ENCODE measurements at places on chromosomes 1 and 21. TPM values are rescaled to one million over a fixed set of nuclear protein-coding genes. Genes with fewer than 3 reads are reported as not detected.

GRCh38 chr1:44839576-44839975 lies 3.5 kb downstream of the PTCH2 start:
- DNase-seq = no peak

- no peak for DNase-seq
Observed at GRCh38 chr1:184472136-184472535, 85.3 kb downstream of the C1orf21 start.

DNA sequence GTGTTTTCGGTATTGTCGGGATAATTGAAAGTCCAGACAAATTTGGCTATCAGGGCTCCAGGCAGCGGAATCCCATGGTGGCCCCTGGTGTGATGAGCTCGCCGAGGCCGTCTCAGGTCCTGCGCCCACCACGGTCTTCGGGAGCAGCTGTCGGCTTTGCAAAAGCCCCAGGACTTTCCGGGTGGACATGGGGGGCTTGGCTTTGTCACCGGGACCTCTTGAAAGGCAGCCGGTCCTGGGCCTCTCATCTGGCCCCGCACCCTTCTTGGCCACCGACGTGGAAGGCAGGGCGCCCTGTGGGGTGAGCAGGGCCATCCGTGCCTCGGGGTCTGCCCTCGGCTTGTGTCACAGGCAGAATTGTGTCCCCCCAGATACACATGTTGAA lies 87.1 kb upstream of the ACTRT2 start:
- DNase-seq = no peak

DNA sequence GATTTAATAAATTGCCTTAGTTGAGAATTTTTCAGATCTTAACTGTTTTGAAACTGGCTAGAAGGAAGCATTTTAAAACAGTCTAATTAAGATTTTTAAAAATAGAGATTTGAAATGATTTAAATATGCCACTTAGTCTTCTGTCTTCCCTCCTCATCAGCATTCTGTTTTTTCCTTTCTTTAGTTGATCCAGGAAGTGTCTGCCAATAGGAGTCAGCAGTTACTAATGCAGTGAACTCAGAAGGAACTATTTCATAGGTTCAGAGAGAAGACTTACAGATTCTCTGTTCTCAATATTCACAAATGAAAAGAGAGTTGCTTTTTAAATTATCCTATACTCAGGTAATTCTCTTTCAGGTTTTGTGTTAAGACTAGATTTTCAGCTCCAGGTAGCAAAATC lies 84.5 kb downstream of the RPS6KC1 start:
- DNase-seq = no peak

DNA sequence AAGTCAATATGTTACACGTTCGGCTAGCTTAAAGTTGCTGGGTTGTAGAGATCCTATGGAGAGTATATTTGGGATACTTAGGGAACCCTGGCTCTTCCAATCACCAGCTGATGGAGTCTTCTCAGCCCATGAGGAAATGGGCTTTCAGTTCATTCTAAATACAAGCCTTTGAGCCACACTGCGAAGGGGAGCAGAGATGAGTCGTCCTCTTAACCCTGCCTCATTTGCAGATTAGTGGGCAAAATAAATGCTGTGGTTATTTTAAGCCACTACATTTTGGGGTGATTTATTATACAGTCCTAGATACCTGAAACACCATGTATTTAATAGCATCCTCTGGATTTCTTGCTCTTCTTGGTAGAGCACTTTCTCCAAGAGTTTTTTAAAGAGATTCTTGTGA lies 19.0 kb upstream of the VCAM1 start:
- no peak for DNase-seq

DNA sequence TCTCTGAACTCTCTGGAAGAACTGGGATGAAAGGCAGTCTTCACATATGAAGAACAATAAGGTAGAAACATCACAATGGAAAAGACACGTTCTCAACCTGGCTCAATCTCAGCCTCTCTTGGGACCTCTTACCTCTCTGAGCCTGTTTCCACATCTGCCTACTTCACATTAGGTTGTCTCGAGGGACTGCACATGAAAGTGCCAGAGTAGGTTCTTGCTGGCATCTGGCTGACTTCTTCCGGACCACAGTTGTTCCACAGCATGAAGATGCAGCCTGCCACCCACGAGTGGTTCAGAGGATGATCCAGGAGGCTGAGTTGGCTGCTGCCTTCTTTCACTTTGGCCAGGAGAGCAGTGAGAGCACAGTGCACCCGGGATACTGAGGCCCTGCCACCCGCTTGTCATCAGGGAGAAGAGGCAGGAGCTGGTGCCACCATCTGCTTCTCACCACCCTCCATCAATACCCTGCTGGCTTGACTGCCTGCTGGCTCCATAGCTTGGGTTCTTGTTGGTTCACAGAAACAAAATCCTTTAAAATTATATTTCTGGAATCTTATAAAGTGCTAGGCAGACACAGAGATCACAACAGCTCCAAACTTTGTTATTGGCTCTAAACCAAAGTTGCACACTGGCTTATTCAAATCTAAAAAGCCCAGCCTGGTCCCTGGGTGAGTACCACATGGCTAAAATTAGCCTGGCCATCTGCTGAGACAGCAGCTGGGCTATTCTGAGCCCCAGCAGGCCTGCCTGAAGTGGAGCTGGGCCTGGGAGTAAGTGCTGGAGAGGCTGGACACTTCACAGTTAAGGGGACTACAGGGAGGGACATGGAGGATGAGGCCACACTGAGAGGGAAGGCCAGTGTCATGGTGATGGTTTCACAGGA lies 46.9 kb upstream of the LIN9 start:
- DNase-seq = no peak

The SYT6 gene
- not detected for polyA plus RNA-seq

The PDZK1IP1 gene
- 29.2 TPM for polyA plus RNA-seq

The HSPG2 gene
- 17.0 TPM for polyA plus RNA-seq
